Stromal cell of bone marrow (primary cell): ENCODE measurements at places on chromosomes 13 and 19.

DNA sequence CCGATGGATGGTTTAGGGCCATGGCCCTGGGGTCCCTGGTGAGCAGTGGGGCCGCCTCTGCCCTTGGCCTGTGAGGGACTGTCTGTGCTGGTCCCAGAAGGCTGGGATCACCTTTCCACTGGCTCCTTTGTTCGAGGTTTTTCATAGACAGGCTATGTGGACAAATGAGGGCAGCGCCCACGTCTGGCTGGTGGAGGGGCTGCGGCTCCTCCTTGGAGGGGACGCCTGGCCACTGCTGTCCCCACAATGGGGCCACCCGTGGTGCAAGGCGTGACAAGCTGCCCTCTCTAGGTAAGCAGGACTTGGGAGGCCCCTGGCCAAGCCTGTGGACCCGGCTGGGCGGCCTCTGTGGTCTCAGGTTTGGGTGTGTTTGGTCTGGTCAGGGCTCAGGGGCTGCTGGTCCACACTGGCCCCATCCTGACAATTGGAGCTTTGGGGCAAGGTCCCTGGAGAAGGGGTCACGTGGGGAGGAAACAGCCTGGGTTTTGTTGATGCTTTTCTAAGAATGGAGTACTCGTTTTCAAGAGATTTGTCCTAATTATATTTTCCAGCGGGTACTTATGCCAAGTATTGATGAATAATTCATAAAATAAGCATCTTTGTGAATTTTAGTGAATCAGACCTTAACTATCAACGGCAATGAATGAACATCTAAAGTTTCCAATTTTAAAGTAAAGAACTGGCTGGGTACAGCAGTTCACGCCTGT is 33.3 kb downstream of the MCF2L start:
- DNase-seq = no peak

- no peak for DNase-seq
Observed at GRCh38 chr13:33871207-33872004, 53.5 kb downstream of the RFC3 start.

DNA sequence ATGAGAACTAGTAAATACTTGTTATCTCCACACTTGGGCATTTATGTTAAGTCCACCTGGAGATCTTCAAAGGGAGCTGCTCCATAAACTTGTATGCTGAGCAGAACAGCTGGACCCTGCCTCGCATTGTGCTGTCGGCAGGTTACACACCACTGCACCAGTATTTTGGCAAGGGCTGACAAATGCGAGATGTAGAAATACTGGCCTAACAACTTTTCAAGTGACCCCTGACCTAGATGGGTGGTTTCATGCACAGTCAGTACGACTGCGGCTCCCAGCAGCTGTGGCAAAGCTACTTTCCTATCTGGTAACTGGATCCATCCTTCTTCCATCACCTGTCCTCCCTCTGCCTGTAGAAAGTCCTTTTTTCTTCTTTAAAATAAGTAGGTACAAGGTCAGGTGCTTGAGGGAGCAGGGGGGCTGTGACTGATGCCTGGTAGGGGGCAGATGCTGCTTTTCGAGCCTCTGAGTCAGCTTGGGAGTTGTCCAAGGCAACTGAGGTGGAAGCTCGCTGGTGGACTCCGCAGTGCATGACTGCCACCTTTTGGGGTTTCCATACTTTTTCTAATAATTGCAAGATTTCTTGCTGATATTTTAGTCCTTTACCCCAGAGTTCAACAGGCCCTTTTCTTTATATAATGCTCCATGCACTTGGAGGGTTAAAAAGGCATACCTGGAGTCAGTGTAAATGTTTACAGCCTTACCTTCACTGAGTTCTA is 86.8 kb downstream of the SLC25A15 start:
- no peak for DNase-seq

GRCh38 chr19:17326595-17326966 is 8.1 kb downstream of the ANO8 start:
- no peak for DNase-seq

GRCh38 chr19:16506961-16507360 is 10.8 kb downstream of the C19orf44 start:
- no peak for DNase-seq

- no peak for DNase-seq
Observed at GRCh38 chr13:110116072-110116487, 190.9 kb downstream of the COL4A1 start.

DNA sequence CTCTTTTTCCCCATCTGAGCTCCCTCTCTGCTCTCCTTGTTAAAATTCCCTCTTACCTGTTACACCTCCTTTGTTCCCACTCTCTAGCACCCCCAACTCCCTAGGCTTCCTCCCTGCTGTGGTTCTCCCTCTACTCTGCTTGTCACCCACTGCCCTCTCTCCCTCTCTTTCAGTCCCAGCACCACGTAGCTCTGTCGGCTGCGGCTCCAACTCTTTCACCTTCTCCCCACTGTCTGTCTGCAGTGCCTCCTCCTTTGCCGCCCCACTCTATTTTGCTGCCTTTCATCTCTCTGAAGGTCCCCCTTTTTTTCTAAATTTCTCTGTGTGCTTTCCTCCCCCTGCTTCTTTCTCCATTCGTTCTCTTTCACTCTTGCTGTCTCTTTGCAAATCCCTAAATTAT is 1.1 kb downstream of the ZNF836 start:
- no peak for DNase-seq

GRCh38 chr13:43802511-43802910 is 15.7 kb upstream of the ENOX1 start:
- no peak for DNase-seq

DNA sequence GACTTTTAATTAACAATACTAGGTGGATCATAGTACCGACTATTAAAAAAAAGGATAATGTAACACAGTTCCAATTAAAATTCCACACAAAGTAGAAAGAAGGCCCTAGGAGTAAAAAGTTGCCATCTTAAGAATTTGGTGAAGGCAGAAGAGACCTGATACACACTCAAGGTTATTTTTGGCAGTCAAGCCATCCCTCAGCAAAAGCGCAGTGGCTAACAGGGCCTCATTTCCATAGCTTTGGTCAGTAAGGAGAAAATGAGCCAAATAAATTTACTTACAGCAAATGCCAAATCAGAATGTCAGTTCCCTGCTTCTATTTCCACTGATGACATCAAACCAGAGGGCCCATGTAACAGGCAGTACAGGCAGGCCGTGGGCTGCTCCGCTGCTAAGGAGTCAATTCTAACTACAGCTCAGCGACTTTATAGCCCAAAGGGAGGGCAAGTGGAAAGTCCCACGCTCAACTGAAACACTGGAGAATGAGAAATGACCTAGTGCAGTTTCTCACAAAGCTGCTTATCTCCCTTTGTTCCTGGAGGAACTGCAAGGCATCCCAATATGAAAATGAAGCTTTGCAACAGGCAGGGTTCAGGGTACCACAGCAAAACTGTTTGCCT is 6.3 kb downstream of the ARGLU1 start:
- DNase-seq = peak; percentile 24
